ENCODE measurements at places on chromosomes 1 and 21. TPM values are rescaled to one million over a fixed set of nuclear protein-coding genes. Genes with fewer than 3 reads are reported as not detected.

GRCh38 chr1:14017531-14017961 lies 317.6 kb downstream of the PRDM2 start:
- DNase-seq: no peak

DNA sequence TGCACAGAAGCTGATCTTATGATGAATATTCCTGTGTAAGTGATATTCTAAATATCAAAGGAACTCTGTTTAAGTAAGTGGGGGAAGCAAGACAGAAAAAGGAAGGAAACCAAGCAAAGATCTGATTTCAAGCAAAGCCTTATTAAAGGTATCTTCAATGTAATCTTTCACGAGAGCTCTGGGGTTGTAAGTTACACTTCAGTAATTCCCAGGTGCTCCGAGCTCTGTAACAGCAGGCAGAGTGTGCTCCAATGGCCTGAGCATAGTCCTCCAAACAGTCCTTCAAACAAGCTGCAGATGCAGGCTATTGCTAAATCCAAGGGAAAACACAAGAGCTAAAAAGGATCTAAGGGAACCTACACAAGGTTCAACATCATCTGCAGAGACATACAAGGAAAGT lies 949.7 kb upstream of the TMPRSS15 start:
- DNase-seq: no peak

SPATA1 gene
- 1.7 TPM for total RNA-seq

DNA sequence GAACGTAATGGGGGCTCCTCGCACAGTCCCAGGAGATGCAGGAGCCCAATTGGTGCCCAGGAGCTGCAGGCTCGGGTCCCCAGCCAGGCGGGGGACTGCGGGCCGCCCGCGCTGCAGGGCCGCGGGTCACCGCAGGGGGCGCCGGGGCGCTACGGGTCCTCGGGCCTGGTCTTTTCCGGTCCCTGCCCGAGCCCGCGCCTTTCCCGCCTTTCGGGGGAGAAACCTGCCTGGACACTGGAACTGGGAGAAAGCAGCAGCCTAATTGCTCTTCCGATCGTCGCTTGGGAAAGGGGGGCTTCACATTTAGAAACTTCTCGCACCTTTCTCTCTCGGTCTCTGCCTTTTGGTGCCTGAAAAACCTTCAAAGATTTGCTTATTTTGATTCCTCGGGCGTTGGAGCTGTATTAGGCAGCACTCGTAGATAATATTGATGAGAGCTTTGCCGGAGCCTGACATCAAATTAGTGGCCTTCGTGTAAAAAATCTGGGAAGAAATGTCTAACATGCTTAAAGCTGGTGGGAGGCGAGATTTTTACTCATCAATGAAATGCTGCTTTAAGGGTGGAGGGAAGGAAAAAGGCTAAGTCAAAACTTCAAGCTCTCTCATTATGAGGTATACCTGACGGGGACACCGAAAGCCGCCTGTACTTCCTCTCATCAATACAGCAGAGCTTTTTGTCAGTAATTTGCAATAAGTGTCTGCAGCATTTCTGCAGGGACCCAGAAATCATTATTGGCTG lies 12.6 kb upstream of the BARHL2 start:
- DNase-seq: no peak

DNA sequence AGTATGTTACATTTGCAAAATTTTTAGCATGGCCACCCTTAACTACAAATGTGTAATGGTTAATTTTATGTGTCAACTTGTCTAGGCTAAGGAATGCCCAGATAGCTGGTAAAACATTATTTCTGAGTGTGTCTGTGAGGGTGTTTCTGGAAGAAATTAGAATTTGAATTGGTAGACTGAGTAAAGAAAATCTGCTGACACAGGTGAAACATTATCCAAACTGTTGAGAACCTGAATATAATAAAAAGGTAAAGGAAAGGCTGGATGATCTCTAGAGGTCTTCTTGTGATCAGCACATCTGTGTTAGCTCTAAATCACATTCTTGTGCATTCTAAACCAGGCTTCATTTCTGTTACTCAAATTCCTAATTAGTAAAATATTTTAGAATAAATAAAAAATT lies 100.8 kb downstream of the UCHL5 start:
- DNase-seq: no peak

GRCh38 chr1:209102120-209102519 lies 481.4 kb upstream of the CAMK1G start:
- DNase-seq: no peak

All from endothelial cell of umbilical vein (primary cell).